ENCODE measurements at places on chromosomes 7 and 10.

DNA sequence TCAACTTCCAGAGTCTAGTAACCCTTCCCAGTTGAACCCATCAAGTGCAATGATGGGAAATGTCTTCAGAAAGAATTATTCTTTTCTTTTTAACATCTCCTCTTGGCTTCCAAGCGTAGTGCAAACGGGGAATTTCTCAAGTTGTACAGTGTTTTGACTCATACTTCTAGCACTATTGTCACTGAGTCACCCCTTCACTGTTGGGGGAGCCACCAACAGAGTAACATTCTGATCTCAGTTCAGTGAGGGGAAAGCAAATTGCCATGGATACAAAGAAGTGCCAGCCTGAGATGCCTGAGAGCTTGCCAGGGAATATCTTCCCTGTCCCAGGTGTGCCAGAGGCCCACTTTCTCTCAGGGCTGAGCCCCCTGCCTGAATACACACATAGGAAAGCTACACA is 31.0 kb downstream of the CYP3A5 start:
- no peak for DNase-seq

GRCh38 chr7:76191783-76192240 is 9.9 kb upstream of the SRRM3 start:
- DNase-seq: no peak

DNA sequence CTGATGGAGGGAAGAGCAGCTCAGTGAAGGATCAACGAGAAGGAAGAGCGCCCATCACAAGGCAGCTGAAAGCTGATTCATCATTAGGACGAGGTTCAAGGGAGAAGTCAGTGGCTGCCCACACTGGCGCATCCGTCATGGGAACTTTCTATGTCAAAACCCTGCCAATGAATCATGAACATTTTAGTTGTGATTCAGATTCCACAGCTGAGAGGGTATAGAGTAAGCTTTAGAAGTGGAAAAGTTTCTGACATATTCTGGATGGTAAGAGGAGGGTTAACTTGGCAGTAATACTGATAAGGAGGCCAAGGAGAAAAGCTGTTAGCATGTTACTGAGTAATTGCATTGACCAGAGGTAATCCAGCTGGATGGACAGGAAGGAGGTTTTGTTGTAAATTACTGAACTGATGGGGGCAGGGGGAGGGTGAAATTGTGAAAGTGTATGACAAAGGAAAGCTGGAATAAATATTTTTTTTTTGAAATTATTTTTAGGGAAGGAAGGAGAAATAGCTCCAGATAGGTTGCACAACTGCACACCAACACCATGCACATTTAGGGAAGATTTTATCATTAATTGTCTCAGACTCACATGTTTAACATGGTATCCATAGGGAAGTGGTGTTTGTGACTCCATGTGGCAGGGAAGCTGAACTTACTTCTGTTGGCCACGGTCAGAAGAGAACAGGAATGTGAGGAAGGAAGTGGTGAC is 78.3 kb upstream of the NRP1 start:
- DNase-seq: peak; percentile 2

- DNase-seq: no peak
Observed at GRCh38 chr10:112716924-112717413, 233.1 kb upstream of the TCF7L2 start.

DNA sequence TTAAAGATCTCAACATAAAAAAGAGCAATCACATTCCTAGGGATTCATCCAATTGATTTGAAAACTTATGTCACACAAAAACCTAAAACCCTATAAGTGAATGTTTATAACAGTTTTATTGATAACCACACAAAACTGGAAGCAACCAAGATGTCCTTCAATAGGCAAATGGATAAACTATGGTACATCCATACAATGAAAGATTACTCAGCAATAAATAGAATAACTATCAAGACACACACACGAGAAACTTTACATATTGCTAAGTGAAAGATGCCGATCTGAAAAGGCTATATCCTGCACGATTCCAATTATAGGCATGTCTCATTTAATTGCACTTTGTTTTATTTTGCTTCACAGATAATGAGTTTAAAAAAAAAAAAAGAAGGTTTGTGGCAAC is 83.3 kb downstream of the ATE1 start:
- DNase-seq: no peak

- DNase-seq: no peak
Observed at GRCh38 chr10:11227103-11227502, 209.4 kb downstream of the CELF2 start.

- DNase-seq: no peak
Observed at GRCh38 chr7:104903846-104904245, 110.2 kb upstream of the KMT2E start.

- DNase-seq: no peak
Observed at GRCh38 chr10:55062349-55062748, 261.3 kb upstream of the PCDH15 start.

GRCh38 chr10:36725581-36726520 is 399.5 kb upstream of the ANKRD30A start:
- no peak for DNase-seq

DNA sequence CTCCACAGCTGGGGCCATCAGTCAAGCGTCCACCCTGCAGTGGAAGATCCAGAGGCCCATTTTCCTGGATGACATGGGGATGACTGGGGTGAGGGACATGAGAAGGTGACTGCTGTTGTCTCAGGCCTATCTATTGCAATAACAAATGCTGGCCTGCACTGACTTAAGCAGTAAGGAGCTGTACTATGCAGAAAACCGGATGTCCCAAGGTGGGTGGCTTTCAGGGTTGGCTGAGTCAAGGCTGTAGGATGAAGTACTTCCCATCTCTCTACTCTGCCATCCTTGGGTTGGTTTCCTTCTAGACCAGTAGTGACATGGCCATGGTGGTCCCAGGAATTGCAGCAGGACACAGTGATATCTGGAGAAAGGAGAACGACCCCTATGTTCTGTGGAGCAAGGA is 48.1 kb downstream of the NEURL1 start:
- no peak for DNase-seq

DNA sequence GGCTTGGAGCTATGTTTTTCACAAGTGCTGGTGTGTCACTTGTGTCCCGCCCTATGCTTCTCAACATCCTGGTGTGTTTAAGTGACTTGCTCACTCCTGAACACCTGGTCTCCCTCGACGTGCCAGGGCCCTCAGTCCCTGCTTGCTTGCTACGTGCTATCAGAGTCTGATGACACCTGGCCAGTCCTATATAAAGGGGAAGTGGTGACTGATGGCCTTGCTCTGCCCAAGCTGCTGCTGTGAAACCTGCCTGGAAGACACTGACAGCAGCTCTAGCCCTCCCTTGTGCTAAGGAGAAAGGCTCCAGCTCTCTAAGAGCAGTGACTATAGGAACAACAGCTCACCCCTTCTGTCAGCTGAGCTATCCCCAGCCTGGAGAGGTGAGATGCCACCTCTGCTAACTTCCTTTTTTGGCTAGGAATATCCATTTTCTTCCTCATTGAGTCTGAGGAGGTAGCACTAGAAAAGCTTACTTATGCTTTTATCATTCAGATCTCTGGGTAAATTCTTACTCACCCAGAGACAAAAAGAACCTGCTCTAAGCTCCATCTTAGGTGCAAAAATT is 77.2 kb upstream of the PLXNA4 start:
- DNase-seq: no peak
